ENCODE measurements at places on chromosomes 4 and X.

GRCh38 chrX:22534643-22535042 lies 261.9 kb downstream of the CBLL2 start:
- no peak for DNase-seq

GRCh38 chr4:137299281-137299680 lies 233.0 kb downstream of the PCDH18 start:
- DNase-seq = no peak

DNA sequence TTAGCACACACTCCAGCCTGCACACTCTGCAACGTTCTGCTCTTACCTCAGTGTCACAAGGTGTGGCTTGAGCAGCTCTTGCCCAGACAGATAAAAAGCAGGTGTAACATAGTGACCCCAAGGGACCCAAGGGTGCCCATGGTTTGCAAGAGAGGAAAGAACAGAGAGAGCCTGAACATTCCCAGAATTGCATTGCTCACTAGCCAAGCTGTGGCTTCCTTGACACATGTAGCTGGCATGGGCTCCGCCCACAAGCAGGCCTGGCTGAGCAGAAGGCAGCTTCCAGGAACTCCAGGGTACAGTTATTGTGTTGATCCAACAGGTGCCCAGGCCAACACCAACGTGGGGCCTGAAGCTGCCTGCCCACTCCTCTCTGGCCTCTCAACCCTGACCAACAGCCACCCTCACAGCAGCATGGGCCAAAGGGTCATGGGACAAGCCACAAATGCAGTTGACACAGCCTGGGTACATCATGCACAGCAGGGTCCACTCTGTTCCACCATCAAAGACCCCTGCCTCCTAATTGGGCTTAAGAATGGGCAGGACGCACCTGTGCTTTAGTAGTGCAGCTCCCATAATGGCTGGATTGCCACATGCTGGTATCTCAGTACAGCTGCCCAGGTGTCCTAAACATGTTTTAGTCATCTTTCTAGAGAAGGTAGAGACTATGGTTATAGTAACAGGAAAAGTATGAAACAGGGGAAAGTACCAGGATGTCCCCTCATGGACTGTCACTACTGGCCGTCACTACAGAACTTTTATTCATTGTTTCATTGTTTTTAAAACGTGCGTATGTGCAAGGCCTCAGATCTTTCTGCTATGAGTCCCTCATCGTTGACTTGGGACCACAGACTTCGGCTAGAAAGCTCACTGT lies 73.7 kb upstream of the ACSL1 start:
- DNase-seq = no peak

DNA sequence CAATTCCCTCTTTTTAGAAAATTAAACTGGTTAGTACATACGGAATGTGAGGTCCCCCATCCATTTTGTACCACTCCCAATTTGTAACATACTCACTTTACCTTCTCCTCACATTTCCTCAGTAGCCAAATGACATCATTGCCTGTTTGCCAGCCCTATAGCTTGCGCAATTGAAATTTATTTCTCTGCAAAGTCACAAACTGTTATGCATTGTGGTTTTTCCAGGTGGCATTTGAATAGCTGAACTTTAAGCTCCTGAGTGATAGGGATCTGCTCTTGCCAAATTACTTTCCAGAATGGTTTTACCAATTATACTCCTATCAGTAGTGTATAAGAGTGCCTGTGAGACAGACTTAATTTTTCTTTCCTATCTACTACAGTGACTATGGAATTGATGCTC lies 7.7 kb downstream of the COL4A5 start:
- DNase-seq = no peak

GRCh38 chr4:76486588-76487276 lies 51.7 kb downstream of the SHROOM3 start:
- no peak for DNase-seq

GRCh38 chr4:5685296-5685695 lies 23.1 kb downstream of the EVC2 start:
- no peak for DNase-seq

- DNase-seq = no peak
Observed at GRCh38 chr4:20532871-20533870, 167.1 kb upstream of the PACRGL start.

GRCh38 chrX:75784680-75785491 lies at the start of gene MAGEE2:
Gene MAGEE2, minus strand, starts transcription at chrX:75785254. Its CDS starts 203 bp downstream, at chrX:75785051.
- peak; percentile 0 for DNase-seq

DNA sequence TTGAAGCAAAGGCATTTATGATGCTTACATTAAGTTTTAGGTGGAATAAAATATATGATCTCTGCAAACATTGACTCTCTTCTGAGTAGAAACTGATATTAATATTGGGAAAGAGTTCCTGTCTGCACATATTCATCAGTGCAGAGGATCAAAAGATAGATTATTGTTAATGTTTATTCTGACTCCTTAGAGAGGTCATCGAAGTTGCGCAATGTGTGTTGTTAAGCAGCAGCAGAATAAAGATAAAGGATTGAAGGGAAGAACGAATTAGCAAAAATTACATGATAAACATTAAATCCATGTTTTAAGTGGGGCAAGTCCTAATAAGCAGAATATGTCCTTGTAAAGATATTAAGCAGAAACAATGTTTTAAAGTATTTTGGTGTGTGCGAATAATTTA lies 72.6 kb upstream of the MBNL3 start:
- DNase-seq = no peak

DNA sequence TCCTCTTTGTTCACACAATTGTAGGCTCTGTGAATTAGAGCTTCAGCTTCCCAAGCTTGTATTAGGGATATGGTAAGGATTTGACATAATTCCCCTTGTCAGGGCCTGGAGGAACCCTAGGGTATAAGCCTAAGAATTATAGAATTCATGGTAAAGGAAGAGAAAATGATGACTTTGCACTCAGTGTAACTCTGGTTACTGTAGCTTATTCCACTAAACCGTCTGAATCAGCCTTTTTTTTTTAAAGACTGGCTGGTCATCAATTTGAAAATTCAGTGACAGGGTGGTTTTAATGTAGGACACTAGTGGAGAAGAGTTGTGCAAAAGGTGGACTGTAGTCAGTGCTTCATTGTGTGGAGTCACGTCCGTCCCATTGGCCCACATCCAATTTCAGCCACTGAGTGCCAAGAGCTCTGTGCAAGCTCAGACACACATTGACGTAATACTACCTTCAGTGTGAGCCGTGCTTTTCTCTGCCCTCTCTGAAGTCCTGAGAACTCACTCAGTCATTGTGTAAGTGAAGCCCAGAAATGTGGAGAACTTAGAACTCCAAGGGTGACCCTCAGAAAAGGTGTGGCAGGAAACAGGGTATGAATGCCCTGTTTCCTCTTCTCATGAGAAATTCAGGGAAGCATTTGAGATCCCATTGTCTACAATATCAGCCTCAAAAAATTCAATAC lies 449.8 kb downstream of the C4orf33 start:
- no peak for DNase-seq

DNA sequence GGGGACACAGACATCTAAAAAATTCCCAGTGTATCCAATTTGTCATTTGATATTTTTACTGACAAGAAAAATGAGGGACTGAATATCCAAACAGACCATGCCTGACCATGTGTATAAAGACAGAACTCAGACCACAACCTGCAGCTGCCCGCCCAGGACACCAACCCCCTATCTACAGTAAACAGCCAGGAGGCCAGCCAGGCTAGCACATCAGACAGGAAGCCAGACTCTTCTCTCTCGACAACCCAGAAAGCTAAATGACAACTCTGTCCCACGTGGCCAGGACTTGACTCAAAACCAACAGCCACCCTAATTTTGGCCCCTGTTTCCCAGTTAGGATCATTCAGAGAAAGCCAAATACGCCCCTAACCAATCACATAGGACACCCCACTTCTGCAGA lies 15.1 kb downstream of the AFAP1 start:
- no peak for DNase-seq

GRCh38 chr4:38320343-38320695 lies 343.7 kb upstream of the KLF3 start:
- no peak for DNase-seq

DNA sequence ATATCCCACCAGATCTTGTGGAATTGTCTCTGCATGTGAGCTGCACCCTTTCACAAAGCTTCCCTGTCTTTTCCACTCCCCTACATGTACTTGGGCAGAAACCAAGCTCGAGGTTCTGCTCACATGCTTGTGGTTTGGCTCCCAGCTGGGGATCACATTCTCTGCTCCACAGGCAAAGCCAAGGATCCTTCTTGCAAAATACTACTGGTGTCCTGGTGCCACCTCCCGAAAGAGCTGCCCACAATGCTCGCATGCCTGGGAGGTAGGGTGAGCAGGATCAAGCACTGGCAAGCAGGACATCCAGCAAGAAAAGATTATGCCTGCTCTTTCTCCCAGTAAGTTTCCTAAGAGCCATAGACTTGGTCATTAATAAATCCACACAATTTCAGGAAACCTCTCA lies 45.1 kb upstream of the PPARGC1A start:
- no peak for DNase-seq

DNA sequence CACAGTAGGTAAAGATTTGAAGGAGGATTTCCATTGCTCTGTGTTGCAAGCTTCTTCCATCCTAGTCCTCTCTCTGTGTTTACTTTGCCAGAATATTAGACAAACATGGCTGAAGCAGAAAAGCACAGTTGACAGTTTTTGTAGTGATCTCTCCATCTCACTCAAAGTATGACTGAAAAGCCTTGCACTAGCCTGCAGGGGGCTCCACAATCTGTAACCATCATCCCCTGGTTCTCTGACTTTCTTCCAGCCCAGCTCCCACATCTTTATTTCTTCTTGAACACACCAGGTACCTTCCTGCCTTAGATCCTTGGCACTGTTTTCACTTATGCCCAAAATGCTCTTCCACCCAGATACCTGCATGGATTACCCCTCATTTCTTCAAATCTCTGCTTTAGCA lies 34.1 kb upstream of the HHIP start:
- DNase-seq = no peak

GRCh38 chrX:65871671-65872311 lies 168.1 kb downstream of the VSIG4 start:
- DNase-seq = no peak

- DNase-seq = no peak
Observed at GRCh38 chr4:8159537-8160232, 1.1 kb upstream of the ABLIM2 start.
